ENCODE measurements at places on chromosomes 7 and 10.

DNA sequence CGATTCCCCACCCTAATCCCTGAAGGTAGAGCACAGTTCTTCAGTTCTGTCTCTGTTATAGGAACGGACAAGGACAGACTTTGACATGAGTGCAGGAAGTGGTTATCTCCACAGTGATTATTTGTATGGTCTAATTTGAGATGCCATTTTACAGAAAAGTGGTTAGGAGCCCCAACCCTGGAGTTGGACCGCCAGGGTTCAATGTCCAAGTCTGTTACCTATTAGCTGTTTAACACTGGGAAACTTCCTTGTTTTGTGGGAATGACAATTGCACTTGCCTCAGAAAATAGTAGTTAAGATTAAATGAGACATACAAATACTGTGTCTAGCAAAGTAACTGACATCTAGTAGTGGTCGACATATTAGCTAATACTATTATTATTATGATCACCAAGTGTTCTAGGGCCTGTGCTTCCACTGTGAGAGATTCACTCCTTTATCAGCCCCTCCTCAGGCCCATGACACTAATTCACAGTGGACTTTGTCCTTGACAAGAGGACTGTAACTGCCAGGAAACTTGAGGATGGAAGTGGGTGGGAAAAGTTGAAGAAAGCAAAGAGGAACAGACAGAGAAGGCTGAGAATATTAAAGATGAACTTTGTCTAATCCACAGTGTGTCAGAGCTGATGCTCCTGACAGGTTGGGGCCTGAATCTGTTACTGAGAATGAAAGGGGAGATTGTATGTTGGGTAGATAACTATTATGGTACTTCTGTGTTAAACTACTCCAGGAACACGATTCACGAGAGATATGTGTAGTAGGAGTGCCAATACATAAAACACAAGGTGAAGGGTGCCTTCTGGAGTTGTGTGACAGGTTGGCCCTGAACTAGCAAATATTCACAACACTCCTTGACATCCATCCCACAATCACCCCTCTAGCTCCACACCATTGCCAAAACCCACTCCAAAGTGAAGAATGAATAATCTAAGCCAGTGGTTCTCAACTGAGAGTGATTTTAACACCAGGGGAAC lies 66.4 kb downstream of the TAC1 start:
- no peak for DNase-seq

GRCh38 chr7:87543623-87544022 lies 57.1 kb downstream of the ABCB1 start:
- DNase-seq, result no peak

DNA sequence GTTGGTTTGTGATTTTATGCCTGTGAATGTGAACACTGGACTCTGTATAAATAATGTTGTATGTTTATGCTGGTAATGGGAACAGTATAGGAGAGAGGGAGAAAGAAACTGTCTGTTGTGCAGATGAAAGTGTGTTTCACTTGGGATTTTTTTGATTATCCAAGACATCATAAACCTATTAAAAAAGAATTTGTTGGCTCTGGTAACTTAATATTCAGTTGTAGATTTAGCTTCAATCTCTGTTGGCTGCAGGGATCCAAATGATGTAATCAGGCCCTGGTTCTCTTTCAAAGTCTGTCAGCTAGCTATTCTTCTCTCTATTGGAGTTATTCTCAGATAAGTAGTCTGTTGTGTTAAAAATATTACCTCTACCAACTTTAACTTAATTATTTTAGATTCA lies 168.8 kb upstream of the RHOBTB1 start:
- DNase-seq, result no peak

- no peak for DNase-seq
Measured at GRCh38 chr7:36946401-36946739, 222.1 kb upstream of the AOAH start.

DNA sequence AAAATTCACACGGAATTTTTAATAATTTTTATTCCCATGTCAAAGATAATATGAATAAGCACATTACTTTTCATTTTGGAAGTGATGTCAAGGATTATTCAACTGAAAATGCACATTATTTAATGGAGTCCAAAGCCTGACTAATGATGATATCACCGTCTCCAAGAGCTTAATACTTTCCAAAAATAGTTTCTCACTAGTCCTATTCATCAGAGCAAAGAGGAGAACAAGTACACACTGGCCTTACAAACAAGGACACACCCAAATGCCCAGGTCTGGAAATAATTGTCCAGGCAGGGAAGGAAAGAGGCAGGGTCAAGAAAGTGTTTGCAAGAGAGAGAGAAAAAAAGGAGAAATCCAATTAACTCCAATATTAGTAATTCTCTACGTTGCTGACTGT lies 216.8 kb upstream of the CCDC6 start:
- DNase-seq, result no peak

DNA sequence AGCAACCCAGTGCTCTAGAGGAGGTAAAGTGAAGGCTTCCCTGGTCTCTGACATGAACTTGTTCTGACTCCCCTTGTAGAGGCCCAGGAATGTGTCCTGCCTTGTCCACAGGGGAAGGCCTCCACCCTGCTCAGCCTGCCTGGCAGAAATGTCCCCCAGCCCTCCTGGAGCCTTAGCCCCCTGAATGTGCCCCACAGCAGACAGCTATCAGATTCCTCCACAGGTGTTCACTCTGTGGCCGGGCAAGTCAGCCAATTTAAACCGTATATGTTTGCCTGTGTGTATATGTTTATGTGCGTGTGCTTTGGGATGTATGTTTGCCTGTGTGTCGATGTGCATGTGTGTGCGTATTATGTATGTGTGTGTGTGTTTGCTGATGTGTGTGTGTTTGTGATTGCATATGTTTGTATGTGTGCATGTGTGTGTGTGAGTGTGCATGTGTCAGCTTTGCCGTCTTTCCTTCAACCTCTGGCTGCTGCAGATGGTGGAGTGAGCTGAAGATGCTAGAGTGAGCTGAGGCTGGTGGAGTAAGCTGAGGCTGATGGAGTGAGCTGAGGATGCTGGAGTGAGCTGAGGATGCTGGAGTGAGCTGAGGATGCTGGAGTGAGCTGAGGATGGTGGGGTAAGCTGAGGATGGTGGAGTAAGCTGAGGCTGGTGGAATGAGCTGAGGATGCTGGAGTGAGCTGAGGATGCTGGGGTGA lies 68.9 kb upstream of the ANTXRL start:
- DNase-seq, result no peak

DNA sequence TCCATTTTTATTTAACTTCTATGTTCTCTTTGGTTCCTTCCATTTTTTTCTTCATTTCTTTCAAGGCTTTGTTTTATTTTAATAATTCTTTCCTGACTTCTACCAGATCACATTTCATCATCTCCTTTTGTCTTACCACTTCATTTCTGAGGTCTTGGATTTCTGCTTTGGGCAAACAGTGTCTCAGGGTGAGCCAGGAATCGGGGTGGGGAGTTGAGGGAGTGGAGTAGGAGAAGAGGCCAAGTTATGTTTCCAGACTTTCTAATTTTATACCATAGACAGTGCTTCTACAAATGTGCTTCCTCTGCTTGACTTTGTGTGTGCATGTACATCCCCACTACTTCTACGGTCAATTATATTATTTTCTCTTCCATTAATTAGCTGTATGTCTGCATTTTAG lies 112.1 kb downstream of the PRKG1 start:
- no peak for DNase-seq

DNA sequence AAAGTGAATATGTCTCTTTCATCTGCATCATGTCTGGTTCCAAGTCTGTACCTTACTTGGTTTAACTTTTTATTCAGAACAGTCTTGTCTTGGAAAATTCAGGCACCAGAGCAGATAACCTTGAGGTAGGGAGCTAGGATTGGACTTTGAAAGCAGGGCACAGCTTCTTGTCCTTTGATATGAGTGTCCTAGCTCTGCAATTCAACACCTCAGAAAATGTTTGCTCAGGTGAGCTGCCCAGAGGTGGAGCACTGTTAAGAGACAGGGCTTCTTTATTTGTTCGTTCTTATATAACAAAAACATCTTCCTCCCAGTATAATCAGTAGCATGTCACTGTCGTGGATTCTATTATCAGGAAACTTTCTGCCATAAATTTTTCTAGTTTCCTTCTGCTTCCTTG lies 118.3 kb downstream of the LRRC4 start:
- DNase-seq, result no peak

DNA sequence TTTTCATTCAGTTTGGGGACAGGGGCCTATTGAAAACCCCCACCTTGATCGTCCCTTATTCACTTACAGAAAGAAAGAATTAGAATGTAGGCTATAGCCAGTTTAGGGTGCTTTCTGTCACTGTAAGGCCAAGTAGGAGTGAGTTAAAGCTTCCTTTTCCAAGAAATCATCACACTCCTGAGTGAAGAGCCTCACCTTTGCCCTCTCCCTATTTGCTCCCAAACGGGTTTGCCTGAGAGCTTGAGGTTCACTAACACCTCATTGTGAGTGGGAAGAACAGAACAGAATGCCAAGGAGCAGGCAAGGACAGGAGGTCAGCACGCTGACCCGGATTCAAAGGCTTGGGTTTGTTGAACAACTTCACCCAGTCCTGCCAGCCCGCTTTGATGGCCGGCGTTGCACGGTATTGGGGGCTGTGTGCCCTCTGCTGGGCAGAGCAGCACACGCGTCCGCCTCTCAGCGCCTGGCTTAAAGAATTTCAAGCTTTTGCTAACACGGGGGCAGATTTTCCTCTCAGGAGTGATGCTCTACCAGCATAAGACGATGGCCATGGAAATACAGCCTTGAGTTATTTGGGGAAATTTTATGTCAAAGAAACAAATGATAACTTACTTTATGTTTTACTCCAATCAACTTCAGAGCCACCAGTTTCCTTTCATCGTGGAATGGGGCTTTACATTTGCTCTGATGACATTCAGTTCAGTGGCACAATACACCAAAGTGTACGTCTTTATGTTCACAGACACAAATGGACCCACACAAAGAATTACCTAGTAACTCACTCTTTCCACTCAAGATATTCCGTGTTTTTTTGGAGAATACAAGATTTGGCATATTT lies 470.0 kb downstream of the SUGCT start:
- DNase-seq, result peak; percentile 74

- no peak for DNase-seq
Measured at GRCh38 chr10:13658264-13658663, 71.5 kb downstream of the PRPF18 start.

DNA sequence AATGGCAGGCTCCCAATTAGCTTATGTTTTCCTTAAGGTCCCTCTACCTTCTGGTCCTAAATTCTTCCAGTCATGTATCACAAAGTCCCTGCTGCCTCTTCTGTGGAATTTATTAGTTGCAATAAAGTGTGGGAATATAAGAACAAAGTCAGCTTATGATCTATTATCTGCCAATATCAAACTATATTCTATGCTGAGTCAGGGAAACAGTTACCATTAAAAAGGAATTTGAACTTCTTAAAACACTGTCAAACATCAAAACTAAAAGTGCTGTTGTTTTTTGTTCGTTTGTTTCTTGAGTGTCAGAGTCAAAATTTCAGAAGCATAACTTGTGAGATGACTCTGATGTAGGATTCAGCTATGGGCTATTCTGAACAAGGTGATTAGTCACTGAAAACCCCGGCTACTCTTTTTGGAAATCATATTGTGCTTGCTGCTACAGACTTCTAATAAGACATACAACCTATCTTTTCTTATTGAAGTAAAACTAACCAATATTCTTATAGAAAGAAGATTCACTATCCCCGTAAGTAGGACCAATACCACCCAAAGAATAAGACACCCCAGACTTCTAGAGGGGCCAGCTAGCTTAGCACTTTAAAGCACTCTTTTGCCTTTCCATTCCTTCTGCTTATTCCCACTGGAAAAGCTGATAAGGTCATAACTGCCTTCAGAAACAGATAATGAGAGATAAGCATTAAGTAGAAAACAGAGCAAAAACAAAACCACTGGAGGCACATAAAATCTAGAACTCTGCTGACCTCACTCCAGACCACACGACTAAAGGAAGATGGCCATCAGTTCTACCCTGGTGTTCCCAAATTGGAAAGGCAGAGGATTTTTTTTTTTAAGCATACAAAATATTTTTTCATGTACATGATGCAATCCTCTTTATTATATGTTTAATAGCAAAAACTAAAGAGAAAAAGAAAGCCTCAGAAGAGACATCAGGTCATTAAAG lies 370.6 kb downstream of the PARD3 start:
- no peak for DNase-seq

- no peak for DNase-seq
Measured at GRCh38 chr10:80268266-80268665, 21.2 kb downstream of the MAT1A start.

DNA sequence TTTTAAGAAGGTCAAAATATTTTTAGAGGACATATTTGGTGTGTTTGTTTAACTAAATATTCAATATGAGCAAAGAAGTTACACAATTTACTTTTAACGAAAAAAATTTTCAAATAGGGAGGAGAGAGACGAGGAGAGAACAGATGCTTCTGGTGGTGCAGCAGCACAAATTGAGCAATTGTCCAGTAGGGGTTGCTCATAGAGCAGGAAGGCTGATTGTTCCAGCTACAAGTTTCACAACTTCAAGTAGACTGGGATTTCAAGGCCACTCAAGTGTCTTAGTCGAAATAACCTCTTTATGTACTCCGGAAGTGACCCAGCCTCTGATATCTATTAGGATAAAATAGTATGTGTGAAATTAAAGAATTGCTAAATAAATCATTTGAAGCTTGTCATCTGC lies 197.9 kb downstream of the HDAC9 start:
- peak; percentile 78 for DNase-seq
